ENCODE measurements at places on chromosomes 2 and 18. TPM values are rescaled to one million over a fixed set of nuclear protein-coding genes. Genes with fewer than 3 reads are reported as not detected.

The DOK6 gene
- total RNA-seq = 0.52 TPM

The PLEKHA3 gene
- 17.0 TPM for total RNA-seq

GRCh38 chr2:237538901-237539300 lies 27.5 kb upstream of the PRLH start:
- DNase-seq = no peak

DNA sequence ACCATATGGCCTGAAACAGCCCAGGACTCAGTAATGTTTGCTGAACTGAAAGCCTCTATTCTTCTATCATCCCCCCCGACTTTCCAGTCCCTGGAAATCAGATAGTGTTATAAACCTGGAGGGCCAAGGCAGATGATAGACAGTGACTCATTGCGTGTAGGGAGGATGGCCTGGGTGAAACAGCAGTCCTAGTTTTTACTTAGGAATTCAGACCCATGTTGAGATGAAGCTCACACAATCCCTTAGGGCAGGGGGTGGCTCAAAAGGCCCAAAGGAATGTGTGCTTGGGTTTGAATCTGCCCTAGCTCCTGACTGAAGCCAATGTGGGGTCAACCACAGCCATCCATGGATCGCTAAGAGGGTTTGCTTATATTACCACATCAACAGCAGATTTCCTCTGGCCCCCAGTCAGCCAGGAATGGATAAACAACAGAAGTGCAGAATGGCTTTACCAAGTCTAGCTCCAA lies 43.9 kb upstream of the STPG4 start:
- peak; percentile 100 for DNase-seq

GRCh38 chr2:182193291-182193690 lies 207.6 kb downstream of the PPP1R1C start:
- DNase-seq = no peak

GRCh38 chr2:170530284-170530745 lies 184.8 kb upstream of the SP5 start:
- DNase-seq = peak; percentile 34

DNA sequence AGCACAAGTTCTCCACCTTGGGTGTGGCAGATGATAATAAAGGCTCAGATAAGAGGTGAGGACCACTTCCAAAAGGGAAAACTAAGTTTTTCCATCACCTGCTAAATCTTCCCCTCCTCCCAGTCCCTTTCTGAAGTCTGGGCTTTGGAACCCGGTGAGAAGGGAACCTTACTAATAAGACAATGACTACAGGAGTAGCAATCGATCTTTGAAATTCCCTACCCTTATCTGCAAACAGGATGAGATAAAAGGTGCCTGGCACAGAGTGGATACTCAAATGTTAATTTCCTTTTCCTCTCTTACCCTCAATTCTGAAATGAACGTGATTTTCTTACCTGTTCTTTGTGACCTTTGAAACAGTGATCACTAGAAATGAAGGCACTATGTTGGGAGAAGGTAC lies 69.7 kb upstream of the NARS1 start:
- no peak for DNase-seq
